Hematopoietic multipotent progenitor cell treated with erythropoietin and hydrocortisone succinate and interleukin-3 and kit ligand, for 8 days (in vitro differentiated cells): ENCODE measurements at places on chromosomes 16 and 17.

DNA sequence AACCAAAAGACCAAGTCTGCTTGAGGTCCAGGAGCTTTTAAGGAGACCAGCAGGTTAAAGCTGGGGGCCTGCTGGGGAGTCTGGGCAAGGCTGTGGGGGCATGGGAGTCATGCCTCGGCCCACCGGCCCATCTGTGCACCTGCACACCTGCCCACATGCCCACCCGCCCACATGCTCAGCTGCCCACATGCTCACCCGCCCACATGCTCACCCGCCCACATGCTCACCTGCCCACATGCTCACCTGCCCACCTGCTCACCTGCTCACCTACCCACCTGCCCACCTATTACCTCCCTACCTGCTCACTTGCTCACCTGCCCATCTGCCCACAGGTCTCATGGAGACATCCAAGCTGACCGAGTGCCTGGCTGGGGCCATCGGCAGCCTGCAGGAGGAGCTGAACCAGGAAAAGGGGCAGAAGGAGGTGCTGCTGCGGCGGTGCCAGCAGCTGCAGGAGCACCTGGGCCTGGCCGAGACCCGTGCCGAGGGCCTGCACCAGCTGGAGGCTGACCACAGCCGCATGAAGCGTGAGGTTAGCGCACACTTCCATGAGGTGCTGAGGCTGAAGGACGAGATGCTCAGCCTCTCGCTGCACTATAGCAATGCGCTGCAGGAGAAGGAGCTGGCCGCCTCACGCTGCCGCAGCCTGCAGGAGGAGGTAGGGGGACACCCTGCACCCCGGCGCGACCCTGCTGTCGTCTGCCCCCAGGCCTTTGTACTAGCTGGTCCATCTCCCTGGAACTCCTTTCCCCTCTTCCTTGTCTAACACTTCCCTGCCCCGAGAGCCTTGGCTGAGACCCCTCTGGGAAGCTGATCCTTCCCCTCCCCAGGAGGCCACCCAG is 14.0 kb downstream of the CARD14 start:
- DNase-seq: no peak

DNA sequence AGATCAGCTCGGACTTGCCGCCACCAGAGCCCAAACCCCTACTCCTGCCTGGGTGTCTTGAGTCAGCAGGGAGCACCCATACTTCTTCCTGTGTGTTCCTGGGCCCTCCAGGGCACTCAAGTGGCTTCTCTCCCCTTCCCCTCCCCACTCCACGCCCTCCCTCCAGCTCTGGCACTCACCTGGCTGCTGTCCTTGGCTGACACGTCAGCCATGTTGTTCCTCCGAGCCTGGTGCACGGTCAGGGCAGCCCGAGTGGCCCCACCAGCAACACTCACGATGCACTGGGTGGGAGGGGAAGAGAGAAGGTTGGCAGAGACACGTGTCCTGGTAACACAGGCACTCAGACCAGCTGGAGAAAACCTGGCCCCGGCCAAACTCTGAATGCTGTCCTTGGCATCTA is 11.5 kb downstream of the RUSF1 start:
- no peak for DNase-seq

DNA sequence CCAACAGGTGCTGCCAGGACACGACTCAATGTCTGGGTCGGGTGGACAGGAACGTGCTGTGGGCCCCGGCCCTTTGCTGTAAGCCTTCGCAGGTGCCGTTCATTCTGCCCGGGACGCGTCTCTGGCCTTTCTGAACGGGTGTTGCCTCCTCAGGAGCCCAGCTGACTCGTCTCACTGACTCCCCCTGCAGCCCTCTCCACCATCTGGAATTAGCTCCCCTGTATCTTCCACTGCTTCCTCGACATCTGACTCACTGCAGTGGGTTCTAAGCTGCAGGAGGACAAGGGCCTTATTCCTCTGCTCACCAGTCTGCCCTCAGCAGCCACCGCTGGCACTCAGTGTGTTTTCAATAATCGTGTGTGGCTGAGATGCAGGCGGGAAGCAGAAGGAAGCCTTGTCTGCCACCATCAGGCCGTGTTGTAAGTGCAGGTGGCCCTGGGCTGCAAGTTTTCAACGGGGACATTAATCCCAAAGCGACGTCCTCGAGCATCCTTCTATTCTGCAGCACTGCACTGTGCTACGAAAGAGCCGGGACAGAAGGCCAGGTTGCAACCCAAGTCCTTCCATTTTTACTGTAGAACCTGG is 256.2 kb downstream of the FOXL1 start:
- DNase-seq: no peak

GRCh38 chr17:39045948-39046679 is 78.9 kb upstream of the FBXO47 start:
- no peak for DNase-seq

DNA sequence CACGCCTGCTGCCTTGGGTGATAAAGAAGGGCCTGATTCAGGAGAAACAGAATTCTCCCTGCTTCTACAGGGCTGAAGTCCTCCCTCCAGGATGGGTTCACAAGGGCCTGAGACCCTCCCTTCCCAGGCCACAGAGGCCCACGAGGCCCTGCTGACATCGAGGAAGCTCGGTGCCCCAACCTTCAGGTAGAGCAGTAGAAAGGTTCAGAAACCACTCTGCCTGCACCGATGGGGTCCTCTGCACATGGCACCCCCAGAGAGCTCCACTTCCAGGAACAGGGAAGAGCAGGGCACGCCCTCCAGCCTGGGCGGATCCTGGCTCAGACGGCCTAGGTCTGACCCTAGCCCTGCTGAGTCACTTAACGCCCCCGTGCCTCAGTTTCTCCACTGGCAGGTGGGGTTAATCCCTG is 773 bp downstream of the CENPX start:
- DNase-seq: peak; percentile 51

DNA sequence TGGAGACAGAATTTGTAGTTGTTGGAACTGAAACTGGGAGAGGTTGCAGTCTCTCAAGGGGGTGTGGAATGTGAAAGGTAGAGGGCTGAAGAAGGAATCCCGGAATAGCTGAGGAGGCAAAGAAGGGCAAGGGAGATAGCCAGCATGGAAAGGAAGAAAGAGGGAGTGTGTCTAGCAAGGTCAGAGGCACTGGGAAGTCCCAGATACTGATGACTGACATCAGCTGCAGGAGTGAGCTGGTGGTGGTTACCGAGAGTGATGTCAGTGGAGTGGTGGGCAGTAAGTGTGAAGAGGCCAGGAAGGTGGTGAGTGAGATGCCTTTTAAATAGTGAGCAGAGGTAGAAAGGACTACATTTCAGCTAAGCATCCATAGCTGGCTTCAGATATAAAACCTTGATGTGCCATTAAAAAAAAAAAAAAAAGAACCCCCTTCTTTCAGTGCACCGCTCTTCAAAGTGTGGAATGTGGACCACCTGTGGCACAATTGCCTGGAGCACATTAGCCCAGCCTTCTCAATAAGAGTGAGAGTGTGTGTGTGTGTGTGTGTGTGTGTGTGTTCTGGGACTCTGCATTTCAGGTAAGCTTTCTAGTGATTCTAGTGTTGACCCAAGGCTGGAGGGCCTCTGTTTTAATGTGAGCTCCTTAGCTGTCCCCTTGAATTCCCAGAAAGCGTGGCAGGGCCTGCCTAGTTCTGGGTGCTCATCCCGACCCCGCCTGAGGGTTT is 8.5 kb downstream of the PRMT7 start:
- DNase-seq: no peak

DNA sequence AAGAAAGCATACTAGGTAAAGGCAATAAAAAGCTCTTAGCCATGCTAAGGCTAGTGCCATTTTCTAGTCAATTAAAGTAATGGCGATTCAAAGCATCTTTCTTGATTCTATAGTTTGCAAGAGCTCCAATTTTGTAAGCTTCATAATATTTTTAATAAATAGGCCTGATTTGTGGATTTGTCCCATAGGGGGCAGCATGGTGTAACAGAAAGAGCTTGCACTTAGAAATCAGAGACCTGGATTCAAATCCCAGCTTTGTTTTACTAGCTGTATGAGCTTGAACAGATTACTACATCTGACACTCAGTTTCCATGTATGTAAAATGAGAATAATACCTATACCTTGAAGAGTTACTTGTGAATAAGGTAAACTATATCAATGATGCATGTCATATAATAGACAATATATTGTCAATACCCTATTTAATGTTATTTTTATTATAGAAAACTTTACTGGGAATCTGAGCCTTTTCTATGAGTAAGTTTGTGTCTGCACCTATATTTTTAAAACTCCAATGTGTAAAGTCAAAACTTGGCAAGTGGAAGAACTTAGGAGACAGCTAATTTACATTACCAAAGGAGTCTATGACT is 93.6 kb upstream of the NOG start:
- peak; percentile 52 for DNase-seq

GRCh38 chr17:81412490-81413093 is 17.3 kb downstream of the BAHCC1 start:
- DNase-seq: no peak

GRCh38 chr16:67844497-67844896 is 2.2 kb upstream of the NUTF2 start:
- DNase-seq: no peak

DNA sequence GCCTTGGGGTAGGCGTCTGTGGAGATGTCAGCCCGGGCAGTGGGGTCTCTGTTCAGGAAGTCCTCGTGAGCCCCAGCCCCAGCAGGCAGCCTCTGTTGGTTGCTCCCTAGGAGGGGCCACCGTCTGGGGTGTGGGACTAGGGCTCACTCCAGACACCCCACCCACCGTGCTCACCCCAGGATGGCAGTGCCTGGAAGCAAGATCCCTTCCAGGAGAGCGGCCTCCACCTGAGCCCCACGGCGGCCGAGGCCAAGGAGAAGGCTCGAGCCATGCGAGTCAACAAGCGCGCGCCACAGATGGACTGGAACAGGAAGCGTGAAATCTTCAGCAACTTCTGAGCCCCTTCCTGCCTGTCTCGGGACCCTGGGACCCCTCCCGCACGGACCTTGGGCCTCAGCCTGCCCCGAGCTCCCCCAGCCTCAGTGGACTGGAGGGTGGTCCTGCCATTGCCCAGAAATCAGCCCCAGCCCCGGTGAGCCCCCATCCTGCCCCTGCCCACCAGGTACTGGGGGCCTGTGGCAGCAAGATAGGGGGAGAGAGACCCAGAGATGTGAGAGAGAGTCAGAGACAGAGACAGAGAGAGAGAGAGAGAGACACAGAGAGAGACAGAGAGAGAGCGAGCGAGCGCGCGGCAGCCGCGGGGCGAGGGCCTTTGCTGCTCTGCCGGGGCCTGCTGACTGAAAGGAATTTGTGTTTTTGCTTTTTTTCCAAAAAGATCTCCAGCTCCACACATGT is 9.8 kb downstream of the NTHL1 start:
- DNase-seq: no peak

- no peak for DNase-seq
These were observed 185.5 kb downstream of the NTN1 start for GRCh38 chr17:9206741-9207332.

- peak; percentile 96 for DNase-seq
These were observed 13.1 kb downstream of the ABCA9 start for GRCh38 chr17:69047368-69048263.

DNA sequence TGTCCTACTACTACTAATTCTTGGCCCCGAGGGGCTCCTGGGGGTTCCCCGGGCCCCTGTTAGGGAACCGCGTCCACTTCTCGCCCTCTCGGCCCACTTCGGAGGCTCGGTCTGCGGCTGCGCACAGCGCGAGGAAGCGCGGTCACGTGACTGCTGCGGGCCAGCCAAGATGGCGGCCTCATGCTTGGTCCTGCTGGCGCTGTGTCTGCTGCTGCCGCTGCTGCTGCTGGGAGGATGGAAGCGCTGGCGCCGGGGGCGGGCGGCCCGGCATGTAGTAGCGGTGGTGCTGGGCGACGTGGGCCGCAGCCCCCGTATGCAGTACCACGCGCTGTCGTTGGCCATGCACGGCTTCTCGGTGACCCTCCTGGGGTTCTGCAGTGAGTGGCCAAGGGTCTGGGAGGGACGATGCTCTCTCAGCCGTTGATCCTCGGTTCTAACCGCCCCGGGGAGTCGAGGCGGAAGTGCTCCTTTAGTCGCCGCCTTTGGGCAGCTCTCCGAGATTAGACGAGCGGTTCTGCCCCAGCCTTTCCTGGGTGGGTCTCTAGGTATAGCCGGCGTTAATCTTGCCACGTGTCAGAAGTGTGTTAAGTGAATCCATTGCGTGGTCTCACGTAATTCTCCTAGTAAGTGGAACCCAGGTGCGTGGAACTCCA is at the start of gene ALG1:
Gene ALG1, plus strand, starts transcription at position 163 of the 653 bp plus-strand sequence. Its CDS starts 7 bp downstream, at position 170.
- DNase-seq: peak; percentile 88

GRCh38 chr17:56978441-56979090 is 635 bp downstream of the SCPEP1 start:
- DNase-seq: peak; percentile 85

DNA sequence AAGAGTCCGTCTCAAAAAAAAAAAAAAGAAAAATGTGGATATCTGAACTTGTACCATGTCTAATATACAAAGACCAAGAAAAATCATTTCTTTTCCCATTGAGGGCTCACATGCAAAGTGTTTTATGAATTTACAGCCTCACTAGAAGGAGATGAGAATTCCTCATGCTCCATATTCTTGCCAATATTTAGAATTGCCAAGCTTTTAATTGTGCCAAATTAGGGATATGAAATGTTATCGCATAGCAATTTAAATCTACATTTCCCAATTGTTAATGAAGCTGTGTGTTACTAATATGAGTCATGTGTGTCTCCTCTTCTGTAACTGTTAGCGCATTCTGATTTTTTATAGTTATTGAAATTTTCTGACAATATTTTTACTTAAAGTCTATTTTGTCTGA is 63.0 kb upstream of the CRYM start:
- no peak for DNase-seq

GRCh38 chr16:5377280-5377898 is 279.8 kb upstream of the EEF2KMT start:
- DNase-seq: no peak

DNA sequence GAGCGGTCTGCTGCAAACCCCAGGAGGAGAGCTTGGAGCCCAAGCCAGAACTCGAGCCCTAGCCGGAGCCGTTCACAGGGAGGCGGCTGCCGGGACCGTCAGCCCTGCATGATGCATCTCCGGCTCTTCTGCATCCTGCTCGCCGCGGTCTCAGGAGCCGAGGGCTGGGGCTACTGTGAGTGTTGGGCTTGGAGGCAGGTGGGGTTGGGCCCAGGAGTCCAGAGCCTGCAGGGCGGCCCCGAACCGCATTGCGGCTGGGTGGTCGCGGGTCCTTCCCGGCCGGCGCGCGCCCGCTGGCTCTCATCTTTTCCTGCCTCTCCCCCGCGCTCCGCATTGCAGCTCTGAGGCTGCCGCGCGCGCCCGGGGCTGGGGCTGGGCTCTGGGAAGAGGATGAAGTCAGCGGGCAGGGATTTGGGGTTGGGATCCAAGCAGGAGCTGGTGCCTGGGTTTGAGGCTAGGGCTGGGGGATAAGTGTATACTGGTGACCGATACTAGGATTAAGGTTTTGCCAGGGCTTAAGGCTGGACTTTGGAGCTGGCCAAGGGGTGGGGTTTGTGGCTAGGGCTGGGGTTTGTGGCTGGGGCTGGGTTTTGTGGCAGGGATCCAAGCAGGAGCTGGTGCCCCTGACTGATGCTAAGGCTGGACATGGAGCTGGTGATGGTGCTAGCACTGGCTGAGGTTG is 532 bp downstream of the CNTNAP1 start:
- DNase-seq: no peak
